ENCODE measurements at places on chromosomes 2 and 18. TPM values are rescaled to one million over a fixed set of nuclear protein-coding genes. Genes with fewer than 3 reads are reported as not detected.

DNA sequence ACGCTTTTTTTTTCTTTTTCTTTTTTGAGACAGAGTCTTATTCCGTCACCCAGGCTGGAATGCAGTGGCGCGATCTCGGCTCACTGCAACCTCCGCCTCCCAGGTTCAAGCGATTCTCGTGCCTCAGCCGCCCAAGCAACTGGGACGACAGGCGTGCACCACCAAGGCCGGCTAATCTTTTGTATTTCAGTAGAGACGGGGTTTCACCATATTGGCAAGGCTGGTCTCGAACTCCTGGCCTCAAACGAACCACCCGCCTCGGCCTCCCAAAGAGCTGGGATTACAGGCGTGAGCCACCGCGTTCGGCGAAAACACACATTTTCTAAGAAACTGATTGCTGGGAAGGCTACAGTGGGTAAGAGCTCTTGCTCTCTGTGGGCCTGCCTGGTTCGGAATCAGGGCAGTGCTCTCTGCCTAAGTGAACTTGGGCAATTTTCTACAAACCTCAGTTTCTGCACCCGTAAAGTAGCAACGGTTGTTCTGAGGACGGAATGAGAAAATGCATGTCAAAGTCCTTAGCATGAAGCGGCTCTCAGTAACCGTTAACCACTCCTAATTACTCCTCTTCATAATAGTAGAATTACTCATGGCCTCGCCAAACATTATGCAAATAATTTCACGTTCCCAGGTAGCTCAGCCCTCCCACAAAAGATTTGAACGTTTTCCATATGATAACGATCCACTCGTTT is 1.0 kb upstream of the PMAIP1 start:
- no peaks in the 10 kb centered on the region for H3K36me3 ChIP-seq
- no peak overlapping the region for H3K27ac ChIP-seq
- no peaks in the 10 kb centered on the region for H3K27me3 ChIP-seq
- peak overlapping the region; percentile 66 for H3K4me3 ChIP-seq
- DNase-seq: no peak
- H3K4me1 ChIP-seq: peaks cover 14% of the 10 kb centered on the region

GRCh38 chr18:49685231-49685942 is 123.5 kb downstream of the LIPG start:
- DNase-seq: no peak
- H3K27me3 ChIP-seq: no peaks in the 10 kb centered on the region
- H3K27ac ChIP-seq: no peak overlapping the region
- no peaks in the 10 kb centered on the region for H3K4me1 ChIP-seq
- H3K4me3 ChIP-seq: no peak overlapping the region

GRCh38 chr2:30666266-30666874 is 140.9 kb downstream of the CAPN13 start:
- H3K36me3 ChIP-seq: no peaks in the 10 kb centered on the region
- H3K4me1 ChIP-seq: peaks cover 5% of the 10 kb centered on the region
- DNase-seq: no peak
- peak overlapping the region; percentile 49 for H3K27ac ChIP-seq

DNA sequence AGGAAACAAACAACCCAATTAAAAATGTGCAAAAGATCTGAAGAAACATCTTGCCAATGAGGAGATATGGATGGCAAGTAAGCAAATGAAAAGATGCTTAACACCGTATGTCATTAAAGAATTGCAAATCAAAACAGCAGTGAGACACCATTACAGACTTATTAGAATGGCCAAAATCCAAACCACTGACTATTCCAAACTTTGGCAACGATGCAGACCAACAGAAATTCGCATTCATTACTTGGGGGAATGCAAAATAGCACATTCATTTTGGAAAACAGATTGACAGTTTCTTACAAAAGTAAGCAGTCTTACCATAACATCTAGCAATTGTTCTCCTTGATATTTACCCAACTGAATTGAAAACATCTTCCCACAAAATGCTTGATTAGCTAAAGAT is 1118.7 kb downstream of the SUCLG1 start:
- H3K36me3 ChIP-seq: no peaks in the 10 kb centered on the region
- no peak overlapping the region for H3K4me3 ChIP-seq
- H3K27ac ChIP-seq: no peak overlapping the region
- no peaks in the 10 kb centered on the region for H3K27me3 ChIP-seq
- no peak for DNase-seq

The NEMP2 gene
- 0.43 TPM for total RNA-seq
